ENCODE measurements at places on chromosomes 16 and 17. TPM values are rescaled to one million over a fixed set of nuclear protein-coding genes. Genes with fewer than 3 reads are reported as not detected.

DNA sequence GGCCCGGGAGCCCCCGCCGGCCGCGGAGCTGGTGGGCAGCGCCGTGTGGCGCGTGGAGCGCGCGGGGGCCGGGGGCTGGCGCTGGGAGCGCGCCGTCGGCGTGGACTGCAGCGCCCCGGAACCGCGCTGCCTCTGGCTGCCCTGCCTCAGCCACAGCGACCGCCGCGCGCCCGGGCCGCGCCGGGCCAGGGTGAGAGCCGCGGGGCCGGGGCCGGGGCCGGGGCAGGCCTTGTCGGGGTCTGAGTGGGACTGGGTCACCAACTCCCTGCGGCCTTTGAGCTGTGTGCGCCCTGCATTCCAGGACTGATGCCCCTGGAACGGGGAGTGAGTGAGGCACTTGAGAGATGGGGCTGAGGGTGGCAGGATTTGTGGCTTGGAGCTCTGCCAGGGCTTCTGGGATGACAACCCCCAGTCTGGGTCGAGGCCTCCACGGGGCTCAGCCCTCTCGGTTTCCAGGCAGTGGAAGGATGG, 25.7 kb downstream of the ARHGAP23 start:
- DNase-seq = no peak

- DNase-seq = no peak
Observed at GRCh38 chr16:27650073-27650701, 100.2 kb downstream of the KATNIP start.

GRCh38 chr17:14452856-14453255, 152.0 kb downstream of the HS3ST3B1 start:
- no peak for DNase-seq

GRCh38 chr17:15291674-15292361, 26.7 kb upstream of the PMP22 start:
- DNase-seq = no peak

- peak; percentile 60 for DNase-seq
Observed at GRCh38 chr16:69566981-69567680, 1.4 kb downstream of the NFAT5 start.

GRCh38 chr17:68288375-68288774, 2.6 kb downstream of the SLC16A6 start:
- peak; percentile 84 for DNase-seq

PIMREG gene
- 0.33 TPM for polyA plus RNA-seq

KRTAP9-4 gene
- not detected for polyA plus RNA-seq
